ENCODE measurements at places on chromosomes 7 and 10.

DNA sequence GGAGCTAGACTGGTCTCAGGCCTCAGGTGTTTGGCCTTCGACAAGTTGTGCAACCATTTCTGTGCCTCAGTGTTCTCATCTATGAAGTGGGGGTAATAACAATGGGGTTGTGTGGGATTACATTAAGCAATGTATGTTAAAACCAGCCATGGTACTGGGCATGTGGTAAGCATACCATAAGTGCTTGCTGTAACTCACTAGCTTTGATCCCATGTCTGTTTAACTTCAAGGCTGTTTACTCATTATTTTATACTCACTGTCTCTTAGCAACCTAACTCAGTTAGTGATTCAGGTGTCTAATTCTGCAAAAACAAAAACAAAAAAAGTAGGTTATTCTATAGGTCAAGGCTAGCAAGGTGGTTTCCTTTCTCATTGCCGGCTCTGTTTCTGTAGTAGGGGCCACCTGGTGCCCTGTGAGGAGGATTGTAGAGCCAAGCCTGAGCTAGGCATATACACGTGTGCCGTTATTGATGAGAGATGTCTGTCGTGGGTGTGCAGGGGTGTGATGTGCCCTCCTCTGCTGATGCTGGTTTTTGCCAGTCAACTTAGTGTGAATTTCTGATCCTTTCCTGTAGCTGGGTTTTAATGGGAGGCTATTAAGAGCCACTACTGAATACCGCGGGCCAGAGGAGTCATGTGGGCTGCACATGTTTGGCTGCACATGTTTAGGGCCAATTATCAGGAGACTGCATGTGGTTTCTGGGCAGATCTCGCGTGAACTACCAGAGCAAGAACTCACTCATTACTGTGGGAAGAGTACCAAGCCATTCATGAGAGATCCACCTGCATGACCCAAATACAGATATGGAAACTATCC is 56.2 kb downstream of the EEPD1 start:
- DNase-seq: no peak

DNA sequence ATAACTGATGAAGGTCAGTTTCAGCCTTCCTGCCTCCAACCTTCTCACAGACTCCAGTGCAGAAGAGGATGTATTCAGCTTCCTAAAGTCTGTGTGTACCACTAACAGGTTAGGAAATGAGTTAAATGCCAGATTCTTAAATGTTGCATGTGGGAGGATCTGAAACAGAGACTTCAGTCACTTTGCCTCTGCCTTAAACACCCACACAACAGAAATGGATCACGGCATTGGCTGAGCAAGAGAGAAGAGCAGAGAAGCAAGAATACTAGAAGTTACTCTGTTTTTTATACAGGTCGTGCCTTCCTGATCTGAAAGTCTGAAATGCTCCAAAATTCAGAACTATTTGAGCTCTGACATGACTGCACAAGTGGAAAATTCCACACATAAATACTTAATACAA is 98.9 kb upstream of the ARHGAP21 start:
- DNase-seq: no peak

- no peak for DNase-seq
These were observed 555.3 kb upstream of the CELF2 start for GRCh38 chr10:10462151-10462941.

DNA sequence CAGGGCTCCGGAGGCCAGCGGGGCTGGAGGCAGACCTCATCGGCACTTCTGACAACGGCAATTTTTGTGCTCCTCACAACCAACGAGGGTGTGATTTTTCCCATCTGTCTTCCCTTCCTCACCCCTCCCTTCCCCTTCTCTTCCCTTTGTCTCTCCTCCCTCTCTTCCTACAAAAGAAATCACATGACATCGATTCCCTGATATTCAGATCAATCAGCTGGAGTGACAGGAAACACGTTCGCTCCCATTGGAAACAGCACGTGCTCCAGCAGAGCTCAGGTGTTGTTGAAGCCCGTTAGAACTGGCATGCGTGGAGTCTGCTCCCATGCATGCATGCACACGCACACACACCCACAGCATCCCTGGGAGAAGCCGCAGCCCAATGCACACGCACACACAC is 222.4 kb downstream of the PTPRN2 start:
- no peak for DNase-seq

DNA sequence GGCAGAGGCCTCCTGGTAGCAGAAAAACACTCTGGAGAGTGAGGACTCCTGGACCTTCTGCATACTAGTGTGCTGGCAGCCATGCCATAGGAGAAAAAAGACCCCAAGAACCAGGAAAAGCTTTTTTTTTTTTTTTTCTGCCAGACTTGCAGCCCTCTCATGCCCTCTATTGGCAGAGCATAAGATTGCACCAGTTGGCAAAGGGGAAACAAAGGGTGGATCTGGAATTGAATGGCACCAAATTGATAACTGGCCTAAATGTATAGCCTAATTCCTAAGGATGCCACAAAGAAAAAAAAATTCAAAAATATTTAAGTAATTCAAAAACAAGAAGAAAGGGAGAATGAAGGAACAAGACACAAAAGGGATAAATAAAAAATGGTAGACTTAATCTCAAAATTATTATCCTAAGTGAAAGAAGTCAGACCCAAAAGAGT is 112.5 kb upstream of the GHITM start:
- peak; percentile 6 for DNase-seq

DNA sequence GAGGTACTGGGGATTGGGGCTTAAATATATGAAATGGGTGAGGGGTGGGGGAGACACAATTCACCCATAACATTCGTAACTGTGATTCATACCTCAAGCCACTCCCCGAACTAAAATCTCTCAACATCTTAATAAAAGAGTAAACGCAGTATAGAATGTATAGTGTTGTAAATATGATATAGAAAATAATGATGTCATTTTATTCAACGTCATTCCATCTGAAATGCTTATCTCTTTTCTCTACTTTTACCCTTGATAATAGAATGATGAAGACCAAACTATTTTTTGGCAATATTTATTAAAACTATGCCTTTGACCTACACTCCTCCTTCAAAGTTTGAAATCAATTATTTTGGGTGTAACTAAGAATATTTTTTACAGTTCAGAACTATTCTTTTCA is 36.4 kb downstream of the FRA10AC1 start:
- DNase-seq: no peak

DNA sequence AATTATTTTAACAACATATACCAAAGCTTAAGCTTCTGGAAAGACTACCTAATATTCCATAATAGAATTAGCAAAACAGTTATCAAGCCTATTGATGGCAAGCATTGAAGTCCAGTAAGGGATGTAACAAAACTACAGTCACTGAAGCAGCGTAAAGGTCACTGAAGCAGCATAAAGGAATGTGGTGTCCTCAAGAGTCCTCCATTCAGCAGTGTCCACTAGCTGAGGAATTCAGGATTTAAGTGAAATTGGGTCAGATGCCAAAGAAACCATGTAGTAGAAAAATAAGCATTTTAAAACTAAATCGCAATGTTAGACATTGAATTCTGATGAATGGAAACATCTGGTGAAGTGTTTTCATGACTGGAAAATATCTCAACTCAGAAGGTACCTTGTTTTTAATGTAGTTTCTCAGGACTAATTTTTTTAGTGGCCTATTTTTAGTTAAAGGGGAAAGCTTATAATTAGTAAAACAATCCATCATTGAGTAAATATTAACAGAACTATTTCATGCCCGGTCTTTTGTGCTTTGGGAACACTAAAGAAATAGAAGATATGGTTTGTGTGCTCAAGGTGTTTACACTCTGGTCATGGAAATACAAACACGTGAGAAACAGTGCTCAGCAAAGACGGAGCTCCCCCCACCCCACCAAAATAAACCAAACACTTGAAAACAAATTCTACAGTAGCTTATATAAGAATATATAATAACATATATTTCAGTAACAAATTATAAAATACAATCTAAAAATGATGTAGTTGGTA is 121.4 kb downstream of the CDK14 start:
- DNase-seq: peak; percentile 77

GRCh38 chr7:48636391-48637015 is 287.8 kb upstream of the CDC14C start:
- DNase-seq: no peak

DNA sequence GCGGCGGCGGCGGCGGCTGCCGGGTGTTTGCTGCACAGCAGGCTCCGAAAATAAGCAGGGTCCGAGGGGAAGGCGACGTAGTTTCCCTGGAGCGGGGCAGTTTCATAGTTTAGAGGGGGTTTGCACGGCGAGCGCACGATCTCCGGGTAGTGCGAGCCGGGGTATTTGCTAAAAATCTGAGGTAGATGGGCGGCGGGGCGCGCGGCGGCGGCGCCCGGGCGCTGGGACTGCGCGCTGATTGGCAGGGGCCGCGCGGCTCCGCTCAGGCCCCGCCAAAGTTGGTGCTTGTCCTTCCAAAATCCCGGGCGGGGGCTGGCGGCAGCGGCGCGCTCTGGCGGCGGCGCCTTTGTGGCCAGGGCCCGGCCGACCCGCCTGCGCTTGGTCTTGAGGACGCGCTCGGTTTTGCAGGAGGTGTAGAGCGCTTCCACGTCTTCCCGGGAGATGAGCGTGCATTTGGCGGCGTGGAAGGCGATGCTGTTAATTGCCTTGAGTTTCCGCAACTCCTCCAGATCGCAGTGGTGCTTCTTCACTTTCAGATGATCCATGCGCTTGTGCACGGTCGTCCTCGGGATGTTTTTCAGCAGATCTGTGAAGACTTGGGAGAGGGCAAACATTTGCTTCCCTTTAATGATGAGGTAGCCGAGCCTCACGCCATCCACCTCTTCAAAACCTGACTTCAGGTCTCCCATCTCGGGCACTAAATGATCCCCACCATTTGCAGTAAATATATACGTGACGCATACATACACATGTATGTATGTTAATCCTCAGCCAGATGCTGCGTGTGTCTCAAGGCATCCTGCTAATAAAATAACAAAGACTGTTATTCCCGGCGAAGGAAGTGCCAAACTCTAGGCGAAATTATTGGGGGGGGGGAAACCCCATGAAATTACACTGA is 8.1 kb downstream of the SKIDA1 start:
- peak; percentile 66 for DNase-seq

- DNase-seq: no peak
These were observed 106.4 kb upstream of the GSDME start for GRCh38 chr7:24863626-24864025.

DNA sequence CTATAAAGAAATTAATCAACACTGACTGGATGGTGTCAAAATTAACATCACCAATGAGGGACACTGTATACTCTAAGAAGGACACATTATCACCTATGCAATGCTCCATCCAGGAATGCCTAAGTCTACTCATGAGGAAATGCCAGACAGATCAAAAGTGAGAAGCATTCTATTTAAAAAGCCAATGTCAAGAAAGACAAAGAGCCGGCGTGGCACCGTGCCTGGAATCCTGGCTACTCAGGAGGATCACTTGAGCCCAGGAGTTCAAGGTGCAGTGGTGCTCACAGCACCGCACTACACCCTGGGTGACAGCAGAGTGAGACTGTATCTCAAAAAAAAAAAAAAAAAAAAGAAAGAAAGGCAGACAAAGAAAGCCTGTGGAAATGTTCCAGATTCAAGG is 45.5 kb upstream of the ANAPC16 start:
- no peak for DNase-seq

GRCh38 chr10:127375461-127375860 is 173.6 kb upstream of the NPS start:
- no peak for DNase-seq

GRCh38 chr10:86401588-86402282 is 35.1 kb upstream of the GRID1 start:
- DNase-seq: peak; percentile 4

- no peak for DNase-seq
These were observed 179.4 kb downstream of the SEMA3E start for GRCh38 chr7:83469491-83469890.

GRCh38 chr10:132339276-132339675 is 7.3 kb downstream of the LRRC27 start:
- DNase-seq: no peak
